Mesenteric fat pad (tissue), 1 donor: ENCODE measurements at places on chromosomes 2 and 18. TPM values are rescaled to one million over a fixed set of nuclear protein-coding genes. Genes with fewer than 3 reads are reported as not detected.

GRCh38 chr2:121491518-121491917, 39.2 kb upstream of the RNU4ATAC start:
- no peak for DNase-seq

DNA sequence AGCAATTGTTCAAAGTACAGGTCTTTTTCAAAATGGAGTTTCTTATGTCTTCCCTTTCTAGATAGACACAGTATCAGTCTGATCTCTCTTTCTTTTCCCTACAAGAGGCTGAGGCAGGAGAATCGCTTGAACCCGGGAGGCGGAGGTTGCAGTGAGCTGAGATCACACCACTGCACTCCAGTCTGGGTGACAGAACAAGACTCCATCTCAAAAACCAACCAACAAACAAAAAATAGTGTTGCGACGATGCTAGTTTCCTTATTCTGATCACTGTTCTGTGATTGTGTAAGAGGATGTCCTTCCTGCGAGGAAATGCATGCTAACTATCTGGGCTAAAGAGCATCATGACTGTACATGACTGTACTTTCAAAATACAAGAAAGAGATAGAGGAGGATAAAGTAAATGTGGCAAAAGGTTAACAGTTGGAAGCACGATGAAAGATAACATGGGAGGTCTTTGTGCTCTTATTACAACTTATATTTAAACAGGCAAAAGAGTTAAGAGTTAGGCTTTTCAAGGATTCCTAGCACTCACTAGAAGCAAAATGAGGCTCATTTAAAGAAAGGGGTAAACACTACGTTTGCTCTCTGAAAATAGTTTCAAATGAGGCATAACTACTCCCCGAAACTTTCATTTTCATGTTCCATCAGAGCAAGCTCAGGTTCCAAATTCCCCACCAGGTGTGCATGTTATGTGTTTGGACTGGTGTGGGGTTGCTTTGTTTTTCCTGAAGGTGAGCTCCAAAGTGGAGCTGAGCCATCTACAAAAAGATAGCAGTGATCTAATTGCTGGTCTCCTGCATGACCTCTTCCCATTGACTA, 23.8 kb downstream of the SOWAHC start:
- DNase-seq = no peak

GRCh38 chr2:182043861-182044260, 58.2 kb downstream of the PPP1R1C start:
- no peak for DNase-seq

KIAA2012 gene
- not detected for total RNA-seq

GRCh38 chr18:50069422-50069821, 125.5 kb downstream of the MYO5B start:
- no peak for DNase-seq

GRCh38 chr2:175414882-175415487, 233.5 kb upstream of the ATP5MC3 start:
- no peak for DNase-seq

DNA sequence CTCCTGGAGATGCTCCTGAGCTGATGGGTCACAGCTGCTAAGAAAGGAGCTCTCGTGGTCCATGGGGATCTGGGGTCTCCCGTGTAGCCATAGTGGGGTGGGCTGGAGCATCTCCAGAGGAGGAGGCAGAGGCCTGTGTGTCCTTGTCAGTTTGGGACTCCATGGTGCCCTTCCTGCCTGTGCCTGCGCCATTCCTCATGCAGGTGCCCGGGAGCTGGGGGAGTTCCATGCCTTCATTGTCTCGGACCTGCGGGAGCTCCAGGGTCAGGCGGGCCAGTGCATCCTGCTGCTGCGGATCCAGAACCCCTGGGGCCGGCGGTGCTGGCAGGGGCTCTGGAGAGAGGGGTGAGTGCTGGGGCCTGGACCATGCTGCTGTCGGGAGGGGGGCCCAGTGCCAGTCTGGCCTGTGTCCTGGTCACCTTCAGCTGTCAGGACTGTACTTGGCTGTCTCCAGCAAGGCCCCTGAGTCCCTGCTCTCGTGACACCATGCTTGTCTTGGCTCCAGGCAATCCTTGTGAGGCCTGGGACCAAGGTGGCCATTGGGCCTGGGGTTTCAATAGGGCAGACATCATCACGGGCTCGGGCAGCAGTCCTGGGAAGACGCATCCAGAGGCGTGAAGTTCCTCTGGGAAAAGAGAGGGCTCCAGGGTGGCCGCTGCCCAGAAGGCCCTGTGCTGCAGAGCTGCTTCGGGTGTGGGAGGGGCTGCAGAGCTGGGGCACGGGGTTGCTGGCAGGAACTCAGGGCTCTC, 7.3 kb downstream of the CAPN10 start:
- peak; percentile 89 for DNase-seq

HAUS1 gene
- 13.0 TPM for total RNA-seq

RRM2 gene
- total RNA-seq = 0.22 TPM

DNA sequence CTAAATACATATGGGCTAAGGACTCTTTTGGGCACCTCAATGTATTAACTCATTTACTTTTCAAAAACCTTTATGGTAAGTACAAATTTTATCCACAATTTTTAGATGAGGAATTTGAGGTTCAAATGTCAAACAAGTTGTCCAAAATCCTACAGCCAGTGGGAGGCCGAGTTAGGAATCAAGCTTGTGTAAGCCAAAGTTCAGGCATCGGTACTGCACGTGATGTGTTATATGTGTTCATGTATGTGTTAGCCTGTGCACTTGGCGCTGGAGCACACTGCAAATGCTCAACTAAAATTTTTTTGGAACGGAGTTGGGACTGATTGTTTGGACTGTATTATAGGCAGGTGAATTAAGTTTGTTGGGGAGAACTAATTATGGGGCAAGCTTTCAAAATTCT, 22.7 kb downstream of the HK2 start:
- DNase-seq = no peak

DNA sequence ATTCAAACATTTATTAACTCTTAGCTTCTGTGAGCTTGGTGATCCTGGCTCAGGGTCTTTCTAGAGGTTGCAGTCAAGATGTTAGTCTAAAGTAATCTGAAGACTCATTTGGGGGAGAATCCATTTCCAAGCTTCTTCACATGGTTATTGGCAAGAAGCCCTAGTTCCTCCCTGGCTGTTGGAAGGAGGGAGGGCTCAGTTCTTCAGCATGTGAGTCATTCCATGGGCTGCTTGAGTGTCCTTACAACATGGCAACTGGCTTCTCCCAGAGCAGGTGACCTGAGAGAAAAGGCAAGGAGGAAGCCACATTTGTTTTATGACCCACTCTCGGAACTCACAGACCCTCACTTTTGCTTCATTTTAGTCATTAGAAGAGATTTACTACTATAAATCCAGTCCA, 10.6 kb upstream of the C2orf74 start:
- peak; percentile 3 for DNase-seq

- no peak for DNase-seq
Measured at GRCh38 chr2:103847276-103847675, 1006.6 kb upstream of the POU3F3 start.

DNA sequence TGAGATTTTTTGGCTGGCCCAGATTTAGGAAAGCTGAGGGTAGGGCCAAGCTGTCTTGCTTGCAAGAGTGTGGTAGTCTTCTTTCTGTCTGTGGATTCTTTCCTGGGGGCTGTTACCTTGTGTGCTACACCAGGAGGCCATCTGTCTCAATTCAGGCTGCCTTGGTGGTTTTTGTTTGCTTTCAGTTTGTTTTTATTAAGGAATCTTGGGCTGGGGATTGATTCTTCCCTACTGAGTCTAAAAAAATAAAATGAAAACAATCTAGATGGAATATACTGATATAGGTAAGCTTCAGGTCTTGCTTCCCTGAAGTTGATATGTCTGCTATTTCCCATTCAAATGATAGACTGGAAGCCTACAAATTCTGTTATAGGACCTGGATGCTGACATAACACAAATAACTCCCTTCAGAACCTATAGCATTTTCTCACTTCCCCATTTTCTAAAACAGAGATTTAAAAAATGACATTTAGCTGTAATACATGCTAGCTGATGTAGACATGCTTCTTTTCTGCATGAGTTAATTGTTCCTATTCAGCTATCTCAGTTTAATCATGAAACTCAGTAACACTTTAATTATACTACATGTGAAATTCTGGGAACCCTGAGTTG, 5.3 kb downstream of the LHCGR start:
- no peak for DNase-seq

HAT1 gene
- total RNA-seq = 34.0 TPM

DNA sequence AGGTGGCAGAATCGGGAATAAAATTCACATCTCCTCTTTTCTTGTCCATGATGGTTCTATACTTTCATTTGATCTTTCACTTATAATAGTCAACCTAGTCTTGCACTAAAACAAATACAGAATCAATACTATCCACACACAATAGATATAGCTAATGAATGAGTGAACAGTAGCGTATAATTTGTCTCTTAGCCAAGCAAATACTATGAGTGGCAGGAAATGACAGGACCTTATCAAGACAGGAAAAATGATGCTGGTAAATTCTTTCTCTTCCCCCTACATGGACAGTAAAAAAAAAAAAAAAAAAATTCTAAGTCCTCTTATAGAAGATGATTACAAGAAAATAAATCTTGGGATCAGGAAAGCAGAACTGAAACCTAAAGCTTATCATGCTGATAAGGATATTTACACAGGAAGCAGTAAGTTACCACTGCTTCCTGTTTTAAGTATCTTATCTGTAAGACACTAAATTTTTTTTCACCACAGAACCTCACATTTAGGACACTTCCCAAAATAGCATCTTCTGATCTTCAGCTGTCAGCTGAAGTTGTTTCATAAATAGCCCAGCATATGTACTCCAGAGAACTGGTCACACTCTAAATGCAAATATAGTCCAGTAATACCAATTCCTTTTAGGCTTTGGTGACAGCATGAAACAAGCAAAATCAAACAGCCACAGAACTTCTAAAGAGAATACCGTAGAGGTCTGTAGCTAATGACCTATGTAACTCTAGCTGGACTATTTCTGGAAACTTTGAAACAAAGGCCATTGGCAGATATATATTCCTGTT, 27.0 kb downstream of the IRS1 start:
- no peak for DNase-seq

DNA sequence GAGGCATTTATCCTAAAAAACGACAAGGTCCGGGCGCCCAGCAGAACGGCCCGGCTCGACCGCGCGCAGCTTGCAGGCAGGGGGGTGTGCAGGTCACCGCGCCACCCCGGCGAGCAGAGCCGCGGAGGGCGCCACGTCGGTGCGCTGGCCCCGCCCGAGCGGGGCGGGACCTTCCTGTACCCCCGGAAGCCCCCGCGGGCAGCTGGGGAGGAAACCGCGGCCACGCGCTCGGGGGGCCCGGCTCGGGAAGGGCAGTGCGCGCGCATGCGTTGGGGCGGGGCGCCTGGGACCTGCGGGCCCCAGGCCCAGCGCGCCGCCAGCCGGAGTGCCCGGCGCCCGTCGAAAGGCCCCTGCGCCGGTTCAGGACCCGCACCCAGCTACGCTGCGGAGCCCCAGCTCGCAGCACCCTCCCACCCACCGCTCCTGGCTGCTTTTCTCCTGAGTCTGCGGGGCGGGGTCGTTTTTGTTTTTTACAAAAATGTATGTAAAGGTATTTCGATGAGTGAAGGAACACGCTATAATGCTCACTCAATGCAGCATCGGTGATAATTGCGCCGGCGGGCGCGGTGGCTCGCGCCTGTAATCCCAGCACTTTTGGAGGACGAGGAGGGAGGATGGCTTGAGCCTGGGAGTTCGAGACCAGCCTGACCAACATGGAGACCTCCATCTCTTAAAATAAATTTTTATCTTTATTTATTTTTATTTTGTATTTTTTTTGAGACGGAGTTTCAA, 47.7 kb upstream of the POMC start:
- DNase-seq = peak; percentile 92

RBMS1 gene
- total RNA-seq = 144 TPM

- DNase-seq = no peak
Measured at GRCh38 chr2:19219060-19219459, 139.4 kb downstream of the OSR1 start.

DNA sequence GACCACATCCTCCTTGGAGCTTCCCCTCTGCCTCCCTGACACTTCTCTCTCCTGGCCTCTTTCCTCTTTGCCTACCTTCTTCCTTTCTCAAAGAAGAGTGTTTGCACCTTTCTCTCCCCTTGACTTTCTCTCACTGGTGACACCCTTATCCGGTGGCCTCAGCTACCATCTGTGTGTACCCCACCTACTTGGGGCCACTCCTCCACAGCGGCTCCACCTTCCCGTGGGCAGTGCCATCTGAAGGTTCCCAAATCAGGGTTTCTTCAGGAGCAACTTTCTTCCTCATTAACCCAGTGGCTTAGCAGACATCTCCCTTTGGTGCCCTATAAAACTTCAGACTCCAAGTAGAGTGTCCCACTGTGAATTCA, 5.3 kb upstream of the NCL start:
- DNase-seq = no peak

DNA sequence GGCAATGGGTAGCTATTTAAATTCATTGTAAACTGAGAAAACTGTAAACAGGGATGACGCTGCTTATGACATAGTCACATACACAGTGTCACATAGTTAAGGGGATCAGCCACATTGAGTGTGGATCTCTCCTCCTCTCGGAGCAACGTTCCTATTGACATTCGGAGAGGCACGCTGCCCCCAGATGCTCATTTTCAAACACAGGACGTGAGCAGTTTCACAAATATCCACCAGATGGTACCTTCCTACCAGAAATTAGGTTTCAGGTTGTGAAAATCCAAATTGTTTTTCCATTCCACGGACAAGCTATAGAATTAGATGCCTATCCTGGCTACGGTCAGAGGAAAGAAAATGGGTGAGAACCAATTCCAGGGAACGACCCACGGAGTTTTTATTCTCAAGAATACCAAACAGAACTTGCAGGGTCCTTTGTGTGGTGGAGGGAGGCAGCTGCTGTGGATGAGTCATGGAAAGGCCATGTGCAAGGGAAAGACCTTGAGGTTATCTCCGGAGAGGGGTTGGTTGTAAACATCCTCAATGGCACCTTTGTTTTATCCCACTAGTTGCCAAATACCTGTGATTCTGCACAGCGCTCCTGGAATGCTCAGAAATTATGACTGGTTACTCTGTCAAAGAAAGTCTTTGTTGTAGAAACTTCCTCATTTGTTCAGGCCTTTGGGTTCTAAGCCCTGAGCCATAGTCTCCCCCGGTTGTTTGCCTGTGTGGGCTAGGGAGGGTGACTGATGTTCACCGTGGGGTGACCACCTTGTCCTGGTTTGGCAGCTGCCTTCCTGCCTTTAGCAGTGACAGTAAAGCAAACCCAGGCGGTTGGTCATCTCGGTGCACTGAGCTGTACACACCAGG, 88.0 kb downstream of the ACTR3 start:
- DNase-seq = no peak

DNA sequence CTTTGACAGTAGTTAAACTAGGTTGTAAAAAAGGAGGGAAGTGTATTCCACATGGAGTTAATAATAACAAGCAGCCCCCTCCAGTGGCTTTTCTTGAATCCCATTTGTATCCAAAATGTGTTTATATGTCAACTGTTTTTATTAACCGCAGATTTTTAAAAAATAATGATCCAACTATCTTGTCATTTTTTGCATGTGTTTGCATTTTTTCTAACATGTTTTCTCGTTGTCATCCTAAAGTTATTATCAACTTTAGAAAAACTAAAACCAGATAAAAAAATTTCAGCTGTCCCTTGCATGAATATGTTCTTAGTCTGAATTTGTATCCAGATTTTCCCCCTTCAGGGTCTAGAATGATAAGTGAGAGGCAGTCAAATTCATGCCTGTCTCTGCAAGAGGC, 1063.3 kb downstream of the BCL11A start:
- no peak for DNase-seq

LRRC30 gene
- total RNA-seq = not detected
